NCI-H1417 treated with DMSO at 0.1 percent for 48 hours (cell line): ENCODE measurements at places on chromosomes 5 and 9.

- DNase-seq = no peak
These were observed 10.2 kb downstream of the FBXO10 start for GRCh38 chr9:37565661-37566618.

GRCh38 chr9:113482341-113482740 is 18.8 kb downstream of the RGS3 start:
- no peak for DNase-seq

DNA sequence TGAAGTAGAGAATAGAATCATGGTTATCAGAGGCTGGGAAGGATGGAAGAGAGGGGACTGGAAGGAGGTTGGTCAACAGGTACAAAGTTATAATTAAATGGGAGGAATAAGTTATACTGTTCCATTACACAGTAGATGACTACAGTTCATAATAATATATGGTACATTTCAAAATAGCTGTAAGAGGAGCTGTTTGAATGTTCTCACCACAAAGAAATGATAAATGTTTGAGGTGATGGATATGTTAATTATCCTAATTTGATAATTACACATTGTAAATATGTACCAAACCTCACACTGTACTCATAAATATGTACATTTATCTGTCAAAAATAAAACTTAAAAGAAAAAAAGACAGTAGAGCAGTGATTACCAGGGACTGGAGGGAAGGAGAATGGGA is 12.9 kb upstream of the PLAC8L1 start:
- DNase-seq = no peak

GRCh38 chr5:139389701-139390638 is at the start of gene MZB1:
Gene MZB1, minus strand, starts transcription at chr5:139389913. Its CDS starts 57 bp downstream, at chr5:139389856.
- no peak for DNase-seq

GRCh38 chr9:124020520-124021384 is 9.2 kb downstream of the LHX2 start:
- no peak for DNase-seq

DNA sequence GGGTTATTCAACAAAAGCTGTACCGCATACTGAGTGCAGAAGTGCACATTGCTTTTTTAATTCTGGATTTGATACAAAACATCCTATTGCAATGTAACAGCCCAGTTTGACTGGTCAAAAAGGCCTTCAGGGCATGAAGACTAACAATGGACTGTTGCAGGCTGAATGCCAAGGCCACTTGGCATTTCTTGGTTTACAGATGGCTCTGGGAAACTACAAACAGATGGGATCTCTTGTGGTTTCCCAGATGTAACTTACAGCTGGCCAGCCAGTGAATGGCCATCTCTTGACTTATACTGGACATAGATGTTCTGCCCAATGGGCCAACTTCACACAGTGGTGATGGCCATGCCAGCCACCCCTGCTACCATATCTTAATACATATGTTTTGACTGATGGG is 36.8 kb downstream of the UGT3A2 start:
- no peak for DNase-seq

GRCh38 chr5:163633926-163634460 is 128.6 kb downstream of the MAT2B start:
- no peak for DNase-seq
